ENCODE measurements at places on chromosomes 4 and X.

DNA sequence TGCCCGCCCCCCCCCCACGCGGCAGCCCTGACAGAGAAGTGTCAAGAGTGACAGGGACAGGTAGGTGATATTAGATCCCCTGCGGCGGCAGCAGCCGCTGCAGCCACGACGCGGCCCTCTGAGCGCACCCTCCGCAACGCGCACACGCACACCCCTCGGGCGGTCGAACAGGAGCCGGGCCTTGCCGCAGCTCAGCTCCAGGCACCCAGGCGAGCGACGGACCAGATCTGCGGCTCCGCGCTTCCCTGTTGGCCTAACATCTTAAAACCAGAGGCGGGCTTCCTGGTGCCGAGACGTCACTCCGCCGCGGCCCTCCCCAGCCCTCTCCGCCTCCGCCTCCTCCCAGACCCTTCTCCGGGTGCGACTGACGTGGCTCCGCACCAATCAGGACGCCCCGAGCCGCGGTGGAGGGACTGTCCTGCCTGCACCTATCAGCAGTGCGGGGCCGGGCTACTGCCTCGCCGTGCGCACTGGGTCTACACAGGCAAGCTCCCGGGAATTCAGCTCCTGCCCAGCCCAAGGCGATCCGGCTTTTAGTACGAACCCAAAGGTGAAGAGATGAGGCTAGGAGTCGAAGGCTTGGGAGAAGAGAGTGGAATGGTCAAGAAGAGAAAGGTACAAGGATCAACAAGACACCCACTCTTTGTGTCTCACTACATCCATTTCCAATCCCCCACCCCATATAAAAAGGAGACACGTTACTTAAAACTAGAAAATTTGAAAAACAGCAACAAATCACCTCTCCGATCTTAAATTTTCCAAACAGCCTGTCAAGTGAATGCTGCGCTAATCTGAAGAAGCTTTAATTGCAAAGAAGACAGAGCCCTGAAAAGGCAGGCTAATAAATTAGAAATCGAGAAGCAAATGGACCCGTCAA lies at the start of gene PITX2:
Gene PITX2 (minus strand): TSS at position 237 of the 877 bp plus-strand sequence. CDS start 617 bp downstream, outside the sequence.
- DNase-seq, result peak; percentile 95

- no peak for DNase-seq
These were observed 125.7 kb downstream of the ZC4H2 start for GRCh38 chrX:64850371-64851082.

DNA sequence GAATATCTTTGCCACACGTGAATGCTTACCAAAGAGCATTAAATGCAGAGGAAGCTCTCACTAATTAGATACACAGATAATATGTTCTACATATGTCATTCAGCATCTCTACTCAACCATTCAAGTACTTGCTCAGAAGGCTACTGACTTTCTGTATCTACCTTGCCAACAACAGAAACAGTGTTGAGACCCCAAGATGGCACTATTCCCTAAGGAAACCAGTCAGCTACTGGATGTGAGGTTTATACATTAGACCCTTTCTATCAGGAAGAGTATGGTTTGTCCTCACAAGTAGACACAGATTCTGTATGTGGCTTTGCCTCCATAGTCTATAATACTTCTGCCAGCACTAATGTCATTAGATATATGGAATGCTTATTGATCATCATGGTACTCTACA lies 443.9 kb upstream of the INTU start:
- DNase-seq, result no peak

DNA sequence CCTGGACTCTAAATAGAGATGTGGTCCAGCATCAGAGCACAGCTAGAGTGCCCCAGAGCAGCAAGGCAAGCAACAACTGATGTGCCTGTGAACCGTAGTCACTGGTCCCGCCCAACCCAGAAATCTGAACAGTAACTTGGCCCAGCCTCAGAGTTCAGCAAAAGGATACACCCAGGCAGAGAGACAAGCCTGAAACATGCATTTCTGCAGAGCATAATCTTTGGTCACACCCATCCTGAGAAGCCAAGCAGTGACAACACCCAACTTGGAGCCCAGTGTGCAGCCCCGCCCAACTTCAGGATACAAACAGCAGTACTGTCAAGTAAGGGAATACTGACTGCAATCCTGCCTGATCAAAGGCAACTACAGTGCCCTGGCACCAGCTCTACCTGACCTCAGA lies 78.9 kb downstream of the CCDC160 start:
- DNase-seq, result no peak

- no peak for DNase-seq
These were observed 36.4 kb downstream of the HTRA3 start for GRCh38 chr4:8305851-8306471.

DNA sequence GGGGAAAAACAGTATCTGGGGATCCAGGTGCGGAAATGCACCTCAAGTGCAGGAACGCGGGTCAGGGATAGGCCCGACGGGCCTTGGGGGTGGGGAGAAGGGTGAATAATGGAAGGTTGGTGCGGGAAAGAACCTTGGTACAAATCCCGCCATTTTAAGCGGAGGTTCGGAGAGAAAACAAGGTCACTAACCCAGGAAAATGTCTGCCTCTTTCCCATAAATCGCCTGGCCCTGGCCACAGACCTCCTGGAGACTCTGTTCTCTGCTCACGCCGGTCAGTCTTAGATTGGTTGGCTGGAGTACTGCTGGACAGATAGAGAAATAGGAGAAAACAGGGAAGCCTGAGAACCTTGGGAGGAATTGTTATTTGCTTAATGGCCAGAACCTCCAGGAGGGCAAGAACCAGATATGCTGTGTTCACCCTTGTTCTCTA lies 897 bp upstream of the FBXL5 start:
- no peak for DNase-seq

GRCh38 chrX:15336023-15336413 lies 695 bp upstream of the PIGA start:
- DNase-seq, result no peak

GRCh38 chrX:6468706-6469105 lies 66.2 kb downstream of the VCX3A start:
- DNase-seq, result no peak

DNA sequence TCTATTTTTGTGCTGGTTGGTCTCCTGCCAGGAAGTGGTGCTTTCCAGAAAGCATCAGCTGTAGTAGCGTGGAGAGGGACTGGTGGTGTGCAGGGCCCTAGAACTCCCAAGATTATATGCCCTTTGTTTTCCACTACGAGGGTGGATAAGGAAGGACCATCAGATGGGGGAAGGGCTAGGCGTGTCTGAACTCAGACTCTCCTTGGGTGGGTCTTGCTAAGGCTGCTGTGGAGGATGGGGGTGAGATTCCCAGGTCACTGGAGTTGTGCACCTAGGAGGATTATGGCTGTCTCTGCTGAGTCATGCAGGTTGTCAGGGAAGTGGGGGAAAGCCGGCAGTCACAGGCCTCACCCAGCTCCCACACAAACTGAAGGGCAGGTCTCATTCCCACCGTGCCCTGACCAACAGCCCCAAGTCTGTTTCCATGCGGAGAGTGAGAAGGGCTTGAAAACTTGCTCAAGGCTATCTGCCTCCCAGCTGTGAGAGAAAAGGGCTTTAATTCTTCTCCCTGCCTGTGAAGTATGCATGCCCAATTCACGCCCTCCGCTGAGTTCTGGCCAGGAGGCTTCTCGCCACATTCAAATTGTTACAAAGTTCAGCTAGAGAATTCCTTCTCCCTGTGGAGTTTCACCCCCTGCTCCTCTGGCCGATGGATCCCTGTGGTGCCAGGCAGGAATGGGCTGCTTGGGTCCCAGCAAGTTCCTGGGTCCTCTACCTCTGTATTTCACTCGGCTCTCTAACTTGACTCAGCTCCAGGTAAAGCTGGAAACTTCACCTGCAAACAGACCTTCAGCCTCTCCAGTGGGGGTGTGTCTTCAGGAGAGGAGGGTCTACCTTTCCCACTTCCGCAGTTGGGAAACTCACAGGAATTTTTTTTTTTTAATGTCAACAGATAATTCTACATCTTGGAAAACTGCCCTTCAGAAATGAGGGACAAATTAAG lies 7.7 kb upstream of the CSTF2 start:
- no peak for DNase-seq

DNA sequence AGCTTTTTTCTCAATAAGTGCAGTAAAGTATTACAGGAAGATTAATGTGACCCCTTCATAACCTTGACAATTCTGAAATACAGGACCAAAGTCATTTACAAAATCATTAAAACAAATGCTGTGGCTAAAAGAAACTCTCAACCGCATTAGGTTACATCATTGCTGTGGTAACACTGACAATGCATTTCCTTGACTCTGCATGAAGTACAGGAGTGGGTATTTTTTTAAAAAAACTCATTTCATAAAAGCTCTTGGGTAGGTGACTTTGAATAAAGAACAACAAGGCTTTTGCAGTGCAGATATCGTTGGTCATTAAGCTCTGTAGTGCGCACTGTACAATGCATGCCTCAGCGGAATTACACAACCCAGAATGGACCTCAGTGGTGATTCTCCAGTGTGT lies 23.4 kb upstream of the XK start:
- no peak for DNase-seq

Data from GM13977 (cell line).